ENCODE measurements at places on chromosomes 4 and X.

DNA sequence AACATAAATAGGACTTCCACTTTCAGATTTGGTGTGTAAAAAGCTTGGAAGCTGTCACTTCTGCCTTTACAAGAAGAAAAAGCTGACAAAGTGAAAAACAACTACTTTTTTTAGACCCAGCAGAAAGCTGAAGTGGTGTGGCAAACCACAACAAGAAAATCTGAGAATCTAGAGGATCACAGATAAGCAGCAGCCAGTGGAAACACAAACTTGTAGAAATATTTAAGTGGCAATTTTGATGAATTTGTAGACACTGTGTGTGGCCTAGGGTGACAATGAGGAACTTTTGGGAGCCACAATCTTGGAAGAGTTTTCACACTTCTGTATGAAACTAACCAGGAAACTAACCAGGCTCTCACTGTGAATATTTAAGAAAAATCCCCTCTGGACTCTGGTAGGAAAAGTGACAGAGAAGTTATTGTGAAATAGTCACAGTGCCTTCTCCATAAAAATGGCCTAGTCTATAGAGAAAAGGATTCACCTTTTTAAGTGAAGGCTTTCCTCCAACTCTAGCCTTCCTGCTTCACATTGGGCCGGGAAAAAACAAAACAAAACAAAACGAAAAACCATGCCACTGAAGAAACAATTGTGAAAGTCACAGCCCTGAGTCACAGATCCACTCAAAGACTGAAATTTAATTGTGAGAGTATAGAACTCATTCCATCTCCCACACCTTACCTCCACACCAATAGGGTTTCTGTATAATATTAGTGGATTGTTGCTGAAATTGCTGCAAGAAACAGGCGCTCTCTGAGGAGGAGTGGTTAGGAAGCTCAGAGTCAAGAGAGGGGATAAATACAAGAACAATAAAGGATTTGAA, 26.7 kb upstream of the GUCY1A1 start:
- no peak for DNase-seq

- no peak for DNase-seq
Measured at GRCh38 chrX:21666252-21666651, 8.1 kb upstream of the KLHL34 start.

DNA sequence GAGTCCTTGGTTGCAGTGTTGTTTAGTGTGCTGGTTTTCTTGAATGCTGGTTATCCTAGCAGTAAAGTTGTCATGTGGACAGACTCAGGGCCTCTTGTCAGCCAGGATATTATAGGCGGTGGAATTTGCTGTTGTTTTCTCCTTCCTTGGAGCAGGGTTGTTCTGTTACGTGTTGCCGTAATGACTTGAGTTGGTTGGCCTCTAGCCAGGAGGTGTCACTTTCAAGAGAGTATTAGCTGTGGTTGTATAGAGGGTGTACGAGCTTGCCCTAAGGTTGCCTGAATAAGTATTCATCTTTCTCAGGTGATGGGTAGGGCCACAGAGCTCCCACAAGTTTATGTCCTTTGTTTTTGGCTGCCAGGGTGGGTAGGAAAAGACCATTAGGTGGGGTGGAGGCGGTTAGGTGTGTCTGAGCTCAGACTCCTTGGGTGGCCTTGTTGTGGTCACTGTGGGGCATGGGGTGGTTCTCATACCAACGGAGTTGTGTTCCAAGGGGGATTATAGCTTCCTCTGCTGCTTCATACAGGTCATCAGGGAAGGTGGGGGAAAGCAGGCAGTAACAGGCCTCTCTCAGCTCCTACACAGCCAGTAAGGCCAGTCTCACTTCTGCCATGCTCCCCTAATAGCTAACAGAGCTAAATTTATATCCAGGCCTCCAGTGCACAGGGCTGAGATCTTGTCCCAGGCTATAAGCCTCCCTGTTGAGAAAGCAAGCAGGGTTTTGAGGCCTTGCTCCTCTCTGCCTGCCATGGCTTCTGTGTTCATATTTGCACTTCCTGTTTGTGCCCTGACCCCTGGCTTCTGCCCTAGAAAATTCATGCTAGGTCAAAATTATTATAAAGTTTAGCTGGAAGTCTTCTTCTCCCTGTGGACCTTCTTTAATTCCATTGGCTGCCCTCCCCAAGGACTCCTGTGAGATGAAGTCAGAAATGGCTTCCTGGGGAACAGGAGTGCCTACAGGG, 594.7 kb downstream of the RAPGEF2 start:
- no peak for DNase-seq

DNA sequence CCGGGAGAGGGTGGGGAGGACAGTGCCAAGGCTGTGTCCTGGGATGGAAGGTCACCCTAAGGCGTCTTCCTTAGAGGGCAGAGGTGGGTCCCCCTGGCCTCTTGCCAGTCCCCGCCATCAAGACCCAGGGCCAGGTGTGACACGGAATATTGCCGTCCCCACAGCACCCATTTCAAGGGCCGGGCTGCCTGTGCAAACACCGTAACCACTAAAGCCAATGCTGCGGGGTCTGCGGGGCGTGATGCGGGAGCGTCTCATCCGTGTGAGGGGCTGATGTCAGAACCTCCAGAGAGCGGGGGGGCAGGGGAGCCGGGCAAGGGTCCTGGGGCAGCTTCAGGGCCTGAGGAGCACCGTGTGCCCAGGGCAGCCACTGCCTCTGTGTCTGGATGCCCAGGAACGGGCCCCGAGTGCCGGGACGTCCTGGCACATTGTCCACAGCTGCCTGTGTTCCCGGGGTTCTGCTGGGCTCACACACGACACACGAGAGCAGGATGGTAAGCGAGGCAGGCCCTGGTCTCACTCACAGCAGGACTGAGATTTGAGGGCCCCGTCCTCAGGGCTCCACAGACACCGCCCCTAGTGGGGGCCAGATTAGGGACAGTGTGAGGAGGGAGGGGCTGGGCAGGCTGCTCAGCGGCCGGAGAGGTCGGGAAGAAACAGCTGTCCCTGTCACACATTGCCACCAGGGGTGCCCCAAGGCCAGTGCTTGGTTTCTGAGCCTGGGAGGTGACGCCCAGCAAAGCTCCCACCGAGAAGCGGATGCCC, 29.2 kb downstream of the NKX1-1 start:
- no peak for DNase-seq

- no peak for DNase-seq
Measured at GRCh38 chr4:26619784-26620183, 35.9 kb downstream of the TBC1D19 start.

DNA sequence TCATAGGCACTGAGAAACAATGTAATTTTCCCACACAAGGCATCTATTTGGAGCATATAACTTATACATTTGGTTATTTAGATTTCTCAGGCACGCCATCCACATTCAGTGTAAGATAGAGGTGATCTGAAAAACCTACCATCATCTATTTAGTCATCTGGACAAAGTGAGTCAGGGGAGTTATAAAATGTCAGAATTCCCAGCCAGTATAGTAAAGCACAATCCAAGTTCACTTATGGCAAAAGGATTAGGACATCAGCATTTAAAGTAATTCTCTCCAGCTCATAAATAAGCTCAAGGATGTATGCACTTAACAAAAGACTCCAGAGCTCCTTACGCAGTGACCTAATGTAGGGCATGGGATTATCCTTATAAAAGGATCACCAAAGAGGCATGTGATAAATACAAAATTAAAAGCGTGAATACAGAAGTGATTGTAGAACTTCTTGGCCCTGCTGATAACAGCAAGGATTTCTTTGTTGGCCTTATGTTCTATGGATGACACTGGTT, 65.3 kb upstream of the DCLK2 start:
- no peak for DNase-seq

DNA sequence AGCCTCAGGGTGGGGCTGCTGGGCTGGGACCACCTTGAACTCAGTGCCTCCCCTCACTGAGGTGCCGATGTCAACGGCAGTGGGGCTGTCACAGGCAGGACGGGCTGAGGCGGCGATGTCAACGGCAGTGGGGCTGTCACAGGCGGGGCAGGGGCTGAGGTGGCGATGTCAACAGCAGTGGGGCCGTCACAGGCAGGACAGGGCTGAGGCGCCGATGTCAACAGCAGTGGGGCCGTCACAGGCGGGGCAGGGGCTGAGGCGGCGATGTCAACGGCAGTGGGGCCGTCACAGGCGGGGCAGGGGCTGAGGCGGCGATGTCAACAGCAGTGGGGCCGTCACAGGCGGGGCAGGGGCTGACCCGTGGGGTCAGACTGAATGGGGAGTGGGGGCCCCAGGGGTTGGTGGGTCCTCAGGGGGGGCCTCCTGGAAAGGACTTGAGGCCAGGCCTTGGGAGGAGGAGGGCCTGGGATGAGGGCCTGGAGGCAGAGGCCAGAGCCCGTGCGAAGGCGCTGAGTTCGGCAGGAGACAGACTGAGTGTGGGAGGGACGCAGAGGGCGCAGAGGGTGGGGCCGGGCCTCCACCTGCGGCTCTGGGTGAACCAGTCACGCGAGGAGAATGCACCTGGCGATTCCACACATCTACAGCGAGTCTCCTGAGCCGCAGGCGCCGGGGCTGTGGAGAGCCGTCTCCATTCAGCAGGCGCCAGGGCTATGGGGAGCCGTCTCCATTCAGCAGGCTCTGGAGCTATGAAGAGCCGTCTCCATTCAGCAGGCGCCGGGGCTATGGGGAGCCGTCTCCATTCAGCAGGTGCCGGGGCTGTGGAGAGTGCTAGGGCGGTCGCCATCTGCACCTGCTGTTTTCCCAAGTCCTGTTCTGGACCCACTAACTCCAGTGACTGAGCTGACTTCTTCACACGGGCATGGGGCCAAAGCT, 22.9 kb downstream of the ATP5ME start:
- no peak for DNase-seq

DNA sequence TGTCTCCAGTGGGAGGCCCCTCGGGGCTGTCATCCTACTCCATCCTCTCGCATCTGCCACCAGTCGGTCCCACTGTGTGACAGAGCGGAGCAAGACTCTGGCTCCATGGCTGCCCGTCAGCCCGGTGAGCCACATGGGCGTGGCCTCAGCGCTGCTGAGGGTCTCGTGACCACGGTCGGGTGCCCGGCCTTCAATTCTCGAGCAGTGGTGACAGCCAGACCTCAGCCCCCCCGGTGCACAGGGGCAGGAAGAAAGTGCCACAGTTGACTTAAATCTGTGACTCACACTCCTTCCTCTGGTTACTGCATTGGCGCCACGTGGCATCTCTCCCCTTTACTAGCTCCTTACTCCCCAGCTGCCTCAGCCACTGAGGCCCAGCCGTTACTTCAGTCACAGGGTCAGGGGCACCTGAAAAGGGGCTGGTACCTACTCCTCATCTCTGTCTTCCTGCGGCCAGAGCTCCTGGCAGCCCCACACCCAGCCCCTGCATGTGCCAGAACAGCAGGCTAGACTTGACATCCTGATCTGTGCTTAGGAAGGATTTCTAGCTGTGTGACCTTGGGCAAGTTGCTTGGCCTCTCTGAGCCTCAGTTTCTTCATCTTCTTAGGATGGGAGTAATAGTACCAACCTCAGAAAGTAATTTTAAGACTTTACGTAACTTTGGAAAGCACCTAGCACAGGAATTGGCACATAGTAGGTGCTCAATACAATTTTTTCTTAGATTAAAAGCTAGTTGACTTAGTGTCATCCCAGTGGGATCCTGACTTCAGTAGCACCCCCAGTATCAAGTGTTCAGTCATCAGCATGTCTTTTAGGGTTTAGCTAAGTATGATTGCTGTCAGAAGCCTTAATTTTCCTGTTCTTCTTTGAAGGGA, 66.1 kb downstream of the TNIP2 start:
- no peak for DNase-seq

- DNase-seq: no peak
Measured at GRCh38 chr4:185004562-185005218, 13.6 kb upstream of the HELT start.

DNA sequence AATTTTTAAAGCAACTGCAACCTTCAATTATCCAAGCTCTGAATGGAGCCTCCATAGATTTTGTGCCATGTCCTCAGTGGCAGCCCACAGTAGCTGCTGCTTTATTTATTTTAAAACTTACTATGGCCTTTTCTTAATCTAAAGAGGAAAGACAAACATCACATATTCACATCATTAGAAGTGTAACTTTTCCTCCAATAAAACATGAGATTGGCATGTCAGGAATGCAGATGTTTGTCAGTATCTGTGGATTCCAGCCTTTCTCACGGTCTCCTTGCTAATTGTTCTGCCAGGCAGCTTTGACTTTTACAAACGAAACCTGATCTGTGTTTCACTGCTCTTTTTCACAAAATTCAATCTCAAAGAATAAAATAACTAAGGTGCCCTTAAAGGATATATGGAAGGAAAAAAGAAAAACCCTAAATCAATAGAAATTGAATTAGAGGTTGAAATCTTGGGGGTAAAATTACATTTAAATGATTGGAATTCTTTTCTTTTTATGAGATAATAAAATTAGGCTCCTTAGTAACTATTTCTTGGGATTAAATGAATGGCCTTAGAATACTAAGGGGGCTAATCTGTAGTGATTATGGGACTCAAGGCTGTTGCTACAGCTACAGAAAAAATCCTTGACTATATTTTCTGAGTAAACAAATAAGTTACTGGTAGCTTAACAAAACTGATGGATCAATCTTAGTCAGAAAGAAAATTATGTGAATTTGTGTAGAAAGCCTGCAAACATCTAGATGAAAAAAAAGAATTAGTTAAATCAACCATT, 151.3 kb downstream of the RTL9 start:
- DNase-seq: no peak

GRCh38 chr4:98890702-98891455, 38.1 kb downstream of the EIF4E start:
- no peak for DNase-seq

DNA sequence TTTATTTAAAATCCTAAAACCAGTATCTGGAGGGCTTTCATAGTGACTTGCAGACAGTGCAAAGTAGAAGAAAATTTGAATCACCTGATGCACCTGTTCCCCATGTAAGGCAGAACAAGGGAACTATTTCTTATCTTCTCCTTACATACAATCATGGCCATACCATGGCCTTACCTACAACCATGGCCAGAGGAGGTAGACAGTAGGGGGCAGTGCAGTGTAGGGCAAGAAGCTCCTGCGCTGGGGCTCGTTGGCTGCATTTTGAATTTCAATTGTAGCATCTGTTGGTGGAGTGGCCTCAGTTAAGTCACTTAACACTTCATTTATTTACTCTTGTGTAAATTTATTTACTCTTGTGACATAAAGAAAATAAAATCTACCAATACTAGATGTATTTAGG, 33.0 kb downstream of the GALNTL6 start:
- no peak for DNase-seq

DNA sequence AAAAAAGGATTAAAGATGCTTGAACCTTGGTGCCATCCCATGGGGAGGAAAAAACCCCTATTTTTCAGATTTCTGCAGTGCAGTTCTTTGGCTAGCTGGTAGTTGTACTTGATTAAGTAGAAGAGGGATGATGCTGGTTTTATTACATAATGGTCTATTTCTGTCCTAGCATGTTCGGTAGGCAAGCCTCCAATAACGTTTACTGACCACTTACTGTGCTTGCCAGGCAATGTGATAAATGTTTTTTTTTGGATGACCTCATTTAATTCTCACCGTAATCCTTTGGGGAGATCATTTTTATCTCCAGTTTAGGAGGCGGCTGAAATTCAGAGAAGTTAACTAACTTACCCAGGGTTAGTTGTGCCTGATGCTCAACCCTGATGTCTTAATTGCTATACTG, 92.1 kb upstream of the RPA4 start:
- DNase-seq: peak; percentile 2

- no peak for DNase-seq
Measured at GRCh38 chr4:76564123-76564915, 129.3 kb downstream of the SHROOM3 start.

GRCh38 chr4:159283696-159284095, 180.8 kb downstream of the RAPGEF2 start:
- no peak for DNase-seq

All from brain pericyte (primary cell).